ENCODE measurements at places on chromosomes 4 and X. TPM values are rescaled to one million over a fixed set of nuclear protein-coding genes. Genes with fewer than 3 reads are reported as not detected.

DNA sequence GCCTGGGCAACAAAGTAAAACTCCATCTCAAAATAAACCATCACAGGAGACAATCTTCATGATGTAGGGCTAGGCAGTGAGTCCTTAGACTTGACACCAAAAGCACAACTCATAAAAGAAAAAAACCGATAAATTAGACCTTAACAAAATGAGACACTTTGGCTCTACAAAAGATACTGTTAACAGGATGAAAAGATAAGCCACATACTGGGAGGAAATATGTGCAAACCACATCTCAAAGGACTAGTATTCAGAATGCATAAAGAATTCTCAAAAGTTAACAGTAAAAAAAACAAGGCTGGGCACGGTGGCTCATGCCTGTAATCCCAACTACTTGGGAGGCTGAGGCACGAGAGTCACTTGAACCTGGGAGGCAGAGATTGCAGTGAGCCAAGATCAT is 13.2 kb downstream of the EFHC2 start:
- no peak overlapping the region for H3K27ac ChIP-seq
- H3K36me3 ChIP-seq: no peaks in the 10 kb centered on the region

DNA sequence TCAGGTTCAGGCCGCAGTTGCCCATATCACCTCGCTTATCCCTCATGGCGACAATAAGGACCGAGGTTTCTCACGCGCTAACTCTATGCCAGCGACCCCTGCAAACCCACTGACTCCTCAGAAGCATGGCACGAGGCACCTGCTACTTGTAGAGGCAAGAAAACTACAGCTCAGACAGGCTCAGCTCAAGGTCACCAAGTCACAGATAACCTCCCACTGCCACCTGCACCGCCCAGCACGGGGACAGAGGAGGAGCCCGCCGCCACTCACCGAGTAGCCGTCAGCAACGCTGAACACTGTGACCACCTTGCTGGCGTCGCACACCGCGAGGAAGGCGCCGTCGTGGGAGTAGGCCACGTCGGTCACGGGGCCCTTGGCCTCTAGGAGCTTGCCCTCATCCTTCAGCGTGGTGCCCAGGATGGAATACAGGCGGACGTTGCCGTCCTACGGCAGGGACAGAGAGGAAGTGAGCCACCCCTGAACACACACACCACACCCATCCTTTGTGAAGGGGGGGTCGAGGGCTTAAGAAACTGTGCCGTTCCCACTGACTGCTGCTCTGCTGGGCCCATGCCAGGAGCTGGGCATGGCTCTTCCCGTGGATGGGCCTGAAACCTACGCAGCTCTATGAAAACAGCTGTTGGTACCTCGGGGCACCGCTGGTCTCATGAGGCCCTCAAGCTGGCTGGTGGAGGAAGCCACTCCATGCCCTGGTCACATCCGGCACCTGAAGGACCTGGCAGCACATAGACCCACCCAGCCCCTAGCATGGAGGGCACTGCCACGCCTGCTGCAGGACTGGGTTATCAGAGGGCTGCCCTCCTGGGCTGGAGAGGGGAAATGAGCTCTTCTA is 38.9 kb downstream of the WDR1 start:
- DNase-seq: no peak
- H3K36me3 ChIP-seq: peaks cover 84% of the 10 kb centered on the region
- peaks cover 44% of the 10 kb centered on the region for H3K4me1 ChIP-seq
- H3K4me3 ChIP-seq: no peak overlapping the region
- H3K27me3 ChIP-seq: no peaks in the 10 kb centered on the region

DNA sequence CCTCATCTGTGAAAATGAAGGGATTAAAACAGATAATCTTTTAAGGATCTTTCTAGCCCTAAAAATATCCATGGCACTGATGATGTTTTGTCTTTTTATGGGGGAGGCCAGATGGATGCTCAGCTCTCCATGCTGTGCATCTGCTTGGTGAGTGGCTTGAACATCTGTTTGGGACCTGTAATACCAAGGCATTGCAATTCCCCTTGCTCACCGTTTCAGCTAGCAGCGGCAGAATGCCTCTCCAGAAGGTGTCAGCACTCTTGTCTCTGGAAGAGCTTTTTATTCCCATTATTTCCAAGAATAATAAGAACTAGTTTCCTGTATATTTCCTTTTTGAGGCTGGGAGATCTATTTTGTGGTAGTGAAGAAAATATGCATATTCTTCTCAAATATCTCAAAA is 151.9 kb upstream of the ANK2 start:
- no peak overlapping the region for H3K4me3 ChIP-seq
- H3K4me1 ChIP-seq: no peaks in the 10 kb centered on the region
- no peaks in the 10 kb centered on the region for H3K36me3 ChIP-seq

- H3K4me1 ChIP-seq: peaks cover 7% of the 10 kb centered on the region
- no peaks in the 10 kb centered on the region for H3K36me3 ChIP-seq
- no peak overlapping the region for H3K4me3 ChIP-seq
- no peaks in the 10 kb centered on the region for H3K27me3 ChIP-seq
Measured at GRCh38 chr4:141074098-141074878, 59.0 kb downstream of the RNF150 start.

DNA sequence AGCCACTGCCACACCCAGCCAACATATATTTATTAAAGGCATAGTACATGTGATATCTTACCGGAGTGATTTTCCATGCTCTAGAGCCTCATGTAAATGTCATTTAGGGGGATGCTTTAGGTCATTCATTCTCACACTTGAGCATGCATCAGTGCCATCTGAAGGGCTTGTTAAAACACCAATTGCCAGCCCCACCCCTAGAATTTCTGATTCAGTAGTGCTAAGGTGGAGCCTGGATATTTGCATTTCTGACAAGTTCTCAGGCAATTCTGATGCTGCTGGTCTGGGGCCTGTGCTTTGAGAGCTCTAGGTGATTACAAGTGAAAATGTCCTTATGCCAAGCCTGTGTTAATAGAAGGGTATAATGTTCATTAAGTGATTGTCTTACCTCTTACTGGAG is 107.7 kb downstream of the PHEX start:
- no peak for DNase-seq
- no peak overlapping the region for H3K27ac ChIP-seq
- no peaks in the 10 kb centered on the region for H3K36me3 ChIP-seq
- no peaks in the 10 kb centered on the region for H3K4me1 ChIP-seq
- no peaks in the 10 kb centered on the region for H3K27me3 ChIP-seq
- H3K4me3 ChIP-seq: no peak overlapping the region

- no peak for DNase-seq
- no peaks in the 10 kb centered on the region for H3K4me1 ChIP-seq
- H3K36me3 ChIP-seq: peaks cover 57% of the 10 kb centered on the region
- no peaks in the 10 kb centered on the region for H3K27me3 ChIP-seq
- H3K27ac ChIP-seq: no peak overlapping the region
Measured at GRCh38 chr4:185341841-185342240, 53.9 kb downstream of the LRP2BP start.

CDS1 gene
- 0.77 TPM for total RNA-seq

- DNase-seq: no peak
- H3K27ac ChIP-seq: no peak overlapping the region
- no peaks in the 10 kb centered on the region for H3K36me3 ChIP-seq
- H3K4me3 ChIP-seq: no peak overlapping the region
- no peaks in the 10 kb centered on the region for H3K27me3 ChIP-seq
- peaks cover 18% of the 10 kb centered on the region for H3K4me1 ChIP-seq
Measured at GRCh38 chr4:52665592-52665991, 6.5 kb upstream of the USP46 start.

DNA sequence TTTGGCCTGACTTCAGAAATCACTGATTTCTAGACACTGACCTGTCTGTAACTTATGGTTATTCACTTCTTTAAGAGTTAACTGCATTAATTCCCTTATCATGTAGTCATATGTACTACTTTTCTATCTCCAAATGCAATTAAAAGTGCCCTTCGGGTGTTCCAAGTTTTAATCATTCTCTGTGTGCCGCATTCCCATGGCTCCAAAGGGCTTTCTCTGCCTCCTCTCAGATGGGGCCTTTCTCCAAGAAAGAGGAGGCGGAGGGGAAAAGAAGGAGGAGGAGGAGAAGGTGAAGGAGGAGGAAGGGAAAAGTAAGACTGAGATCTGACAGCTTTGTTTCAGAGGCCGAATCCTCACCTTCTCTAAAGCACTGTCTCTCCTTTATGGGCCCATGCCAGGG is 325.8 kb downstream of the LDB2 start:
- no peaks in the 10 kb centered on the region for H3K36me3 ChIP-seq
- no peaks in the 10 kb centered on the region for H3K27me3 ChIP-seq
- H3K4me1 ChIP-seq: peaks cover 5% of the 10 kb centered on the region
- no peak overlapping the region for H3K27ac ChIP-seq
- no peak overlapping the region for H3K4me3 ChIP-seq

NEXMIF gene
- total RNA-seq: 0.15 TPM

ASMT gene
- not detected for total RNA-seq

DNA sequence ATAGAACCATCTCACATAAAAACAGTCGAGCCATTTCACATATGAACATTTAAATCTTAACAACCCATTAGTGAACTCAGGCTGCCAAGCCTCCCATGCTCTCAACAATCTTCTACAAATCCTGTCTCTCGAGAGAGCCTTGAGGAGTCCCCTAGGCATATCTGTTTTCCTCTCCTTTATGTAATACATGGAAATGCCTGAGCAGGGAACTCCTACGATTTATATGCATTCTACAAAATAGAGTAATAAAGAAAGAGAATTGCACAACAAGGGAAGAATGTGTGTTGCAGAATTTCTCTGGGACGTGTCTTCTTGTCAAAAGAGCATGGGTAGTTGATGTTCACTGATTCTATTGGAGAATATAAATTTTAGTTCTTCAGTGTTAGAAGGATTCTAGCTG is 101.8 kb upstream of the VCX2 start:
- DNase-seq: no peak
- no peaks in the 10 kb centered on the region for H3K36me3 ChIP-seq
- H3K4me3 ChIP-seq: no peak overlapping the region
- H3K27me3 ChIP-seq: no peaks in the 10 kb centered on the region
- H3K4me1 ChIP-seq: no peaks in the 10 kb centered on the region
- no peak overlapping the region for H3K27ac ChIP-seq

NKRF gene
- total RNA-seq: 5.9 TPM

All from heart right ventricle (tissue), 16 donors.